ENCODE measurements at places on chromosomes 2 and 18.

DNA sequence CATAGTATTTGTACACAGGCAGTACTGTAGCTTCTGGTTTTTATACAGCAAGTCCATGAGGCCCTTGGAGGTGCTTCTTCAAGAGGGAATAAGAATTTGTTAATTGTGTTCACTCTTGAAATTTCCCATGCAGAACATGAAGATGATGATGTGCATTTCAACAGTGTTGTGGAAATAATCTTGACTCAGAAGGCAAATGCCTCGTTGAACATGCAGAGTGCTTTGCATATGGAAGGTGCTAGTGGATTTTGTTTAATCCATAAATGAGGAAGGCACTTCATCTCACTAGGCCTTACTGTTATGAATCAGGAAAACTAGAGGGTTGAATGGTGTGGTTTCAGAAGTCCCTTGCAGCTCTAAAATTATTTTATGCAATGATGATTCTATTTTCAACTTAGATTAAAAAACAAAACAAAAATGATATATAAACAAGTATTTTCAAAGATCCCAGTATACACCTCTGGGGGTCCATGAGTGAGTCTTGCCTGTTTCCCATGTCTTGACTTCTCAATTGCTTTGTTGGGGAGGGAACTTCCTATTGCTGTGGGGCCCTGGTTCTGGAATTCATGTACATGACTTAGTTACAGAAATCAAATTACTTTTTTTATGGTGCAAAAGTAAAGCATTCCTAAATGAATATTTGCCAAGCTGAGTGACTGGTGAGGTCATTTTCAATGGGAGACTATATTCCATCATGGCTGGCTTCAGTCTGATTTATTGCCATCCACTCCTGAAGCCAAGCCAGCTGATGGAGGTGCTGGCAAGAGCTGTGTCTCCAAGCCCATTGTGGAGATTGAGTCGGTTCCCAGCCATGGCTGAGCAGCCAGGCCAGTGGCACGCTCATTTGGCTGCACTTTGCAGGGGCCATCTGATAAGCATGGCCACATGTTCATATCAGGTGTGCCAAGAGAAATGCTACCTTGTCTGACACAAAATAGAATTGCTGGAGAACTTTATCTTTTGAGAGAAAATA is 56.5 kb downstream of the MGAT5 start:
- no peak for DNase-seq

- no peak for DNase-seq
Measured at GRCh38 chr2:57908736-57909161, 137.9 kb upstream of the VRK2 start.

DNA sequence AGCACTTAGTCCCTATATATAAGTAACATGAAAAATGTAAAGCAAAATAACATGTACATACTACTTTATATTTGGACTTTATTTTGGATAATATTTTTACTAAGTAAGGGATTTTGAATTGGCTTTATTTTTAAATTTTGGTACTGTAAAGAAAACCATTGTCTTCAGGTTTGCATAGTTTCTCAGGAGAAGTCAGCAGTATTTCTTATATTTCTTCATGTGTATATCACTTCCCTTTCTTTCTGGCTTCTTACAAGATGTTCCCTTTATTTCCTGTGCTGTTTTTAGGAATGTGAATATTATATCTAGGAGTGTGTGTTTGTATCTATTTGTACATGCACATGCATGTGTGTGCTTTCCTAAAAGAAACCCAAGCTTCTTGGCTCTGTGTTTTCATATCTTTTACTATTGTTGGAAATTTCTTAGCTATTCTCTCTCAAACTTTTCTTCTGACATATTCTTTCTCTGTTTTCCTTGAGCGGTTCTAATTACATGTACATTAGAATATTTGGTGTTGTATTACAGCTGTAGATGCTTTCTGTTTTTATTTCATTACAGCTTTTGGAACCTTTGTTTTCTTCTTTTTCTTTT is 1549.7 kb upstream of the ACVR2A start:
- DNase-seq = no peak

- no peak for DNase-seq
Measured at GRCh38 chr2:122955776-122956175, 1069.3 kb upstream of the CNTNAP5 start.

GRCh38 chr2:207655000-207655399 is 29.8 kb upstream of the METTL21A start:
- no peak for DNase-seq

DNA sequence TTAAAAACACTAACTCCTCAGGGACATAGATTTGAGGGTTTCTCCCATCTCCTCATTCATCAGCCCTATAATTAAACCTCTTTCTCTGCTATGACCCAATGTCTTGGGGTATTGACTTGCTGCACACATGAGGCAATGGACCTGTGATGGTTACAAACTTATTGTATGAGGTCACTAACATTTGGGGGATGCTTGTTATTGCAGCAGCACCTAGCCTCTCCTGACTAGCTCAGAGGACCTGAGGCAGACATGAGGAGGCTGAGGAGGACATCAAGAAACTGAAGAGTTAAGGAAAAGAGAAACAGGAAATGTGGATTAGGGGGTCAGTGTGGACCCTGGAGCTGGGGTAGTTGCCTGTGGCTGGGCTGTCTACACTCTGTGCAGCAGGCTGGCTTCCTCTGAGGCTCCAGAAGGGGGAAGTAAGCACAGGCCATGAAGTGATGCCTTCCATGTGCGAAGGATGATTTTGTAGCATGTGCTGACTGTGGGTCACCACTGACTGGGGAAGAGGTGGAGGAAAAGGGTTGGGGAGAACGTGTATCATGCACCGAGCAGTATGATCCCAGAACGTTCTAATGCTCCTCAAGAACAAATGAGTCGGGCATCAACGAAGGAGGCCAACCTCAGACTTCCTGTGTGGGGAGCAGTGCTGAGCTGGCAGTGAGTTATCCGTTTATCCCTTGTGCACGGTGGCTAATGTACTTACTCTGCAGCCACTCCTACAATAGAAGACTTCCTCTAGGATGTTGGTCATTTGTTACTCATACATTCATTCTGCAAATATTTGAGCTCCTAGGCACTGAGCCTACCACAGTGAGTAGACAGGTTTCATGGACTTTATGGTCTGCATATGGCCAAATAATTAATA is 42.1 kb upstream of the RFX8 start:
- no peak for DNase-seq

- DNase-seq = no peak
Measured at GRCh38 chr2:215881582-215881981, 131.8 kb downstream of the MREG start.

GRCh38 chr2:232994446-232994845 is 18.6 kb downstream of the NGEF start:
- no peak for DNase-seq

DNA sequence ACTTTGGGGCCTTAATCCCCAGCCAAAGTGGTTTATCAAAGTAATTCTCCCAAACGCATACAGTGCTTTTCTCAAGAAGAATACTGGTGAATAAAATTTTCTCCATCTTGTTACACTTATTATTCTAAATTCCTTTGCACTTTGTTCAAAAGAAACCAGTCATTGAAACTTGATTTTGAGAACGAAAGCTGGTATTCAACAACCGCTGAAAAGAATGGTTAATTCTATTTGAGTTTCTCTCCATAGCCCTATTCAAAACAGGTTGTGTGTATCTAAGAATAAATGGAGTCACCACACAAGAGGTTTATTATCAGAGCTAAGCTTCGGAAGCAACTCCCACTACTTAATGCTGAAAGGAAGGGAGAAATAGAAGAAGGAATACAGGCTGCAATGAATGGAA is 117.7 kb downstream of the C1D start:
- DNase-seq = no peak

DNA sequence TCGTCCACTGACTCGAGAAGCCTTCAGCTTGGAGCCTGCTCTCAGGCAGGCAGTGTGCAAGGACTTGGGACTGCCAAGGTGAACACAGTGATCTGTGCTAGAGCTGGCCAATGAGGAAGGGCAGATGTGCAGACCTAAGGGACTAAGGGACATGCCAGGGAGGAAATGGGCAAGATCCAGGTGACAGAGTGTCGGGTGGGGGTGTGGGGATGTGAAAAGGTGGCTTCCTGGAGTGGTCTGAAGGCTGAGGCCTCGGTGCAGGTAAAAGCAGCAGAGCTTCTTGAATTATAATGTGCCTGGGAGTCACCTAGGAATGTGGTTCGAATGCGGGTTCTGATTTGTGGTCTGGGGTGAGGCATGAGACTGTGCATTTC is 42.0 kb downstream of the STEAP3 start:
- DNase-seq = no peak

DNA sequence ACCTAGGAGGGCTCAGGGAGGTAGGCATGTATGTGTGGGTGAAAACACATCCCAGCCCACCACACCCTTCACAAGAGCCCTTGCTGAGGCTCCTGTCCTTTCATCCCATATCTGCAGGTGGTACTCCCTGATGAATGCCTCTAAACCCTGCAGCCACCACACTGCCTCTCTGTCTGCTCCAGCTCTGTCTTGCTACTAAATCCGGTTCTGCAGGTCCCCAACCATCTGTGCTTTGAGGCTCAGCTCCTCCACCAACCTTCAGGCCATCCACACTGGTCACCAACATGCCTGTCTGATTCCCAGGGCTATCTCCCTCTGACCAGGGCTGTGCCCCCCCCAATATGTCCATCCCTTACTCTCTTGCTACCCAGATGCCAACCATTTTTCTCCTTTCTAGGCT is 92.7 kb downstream of the BIN1 start:
- no peak for DNase-seq

DNA sequence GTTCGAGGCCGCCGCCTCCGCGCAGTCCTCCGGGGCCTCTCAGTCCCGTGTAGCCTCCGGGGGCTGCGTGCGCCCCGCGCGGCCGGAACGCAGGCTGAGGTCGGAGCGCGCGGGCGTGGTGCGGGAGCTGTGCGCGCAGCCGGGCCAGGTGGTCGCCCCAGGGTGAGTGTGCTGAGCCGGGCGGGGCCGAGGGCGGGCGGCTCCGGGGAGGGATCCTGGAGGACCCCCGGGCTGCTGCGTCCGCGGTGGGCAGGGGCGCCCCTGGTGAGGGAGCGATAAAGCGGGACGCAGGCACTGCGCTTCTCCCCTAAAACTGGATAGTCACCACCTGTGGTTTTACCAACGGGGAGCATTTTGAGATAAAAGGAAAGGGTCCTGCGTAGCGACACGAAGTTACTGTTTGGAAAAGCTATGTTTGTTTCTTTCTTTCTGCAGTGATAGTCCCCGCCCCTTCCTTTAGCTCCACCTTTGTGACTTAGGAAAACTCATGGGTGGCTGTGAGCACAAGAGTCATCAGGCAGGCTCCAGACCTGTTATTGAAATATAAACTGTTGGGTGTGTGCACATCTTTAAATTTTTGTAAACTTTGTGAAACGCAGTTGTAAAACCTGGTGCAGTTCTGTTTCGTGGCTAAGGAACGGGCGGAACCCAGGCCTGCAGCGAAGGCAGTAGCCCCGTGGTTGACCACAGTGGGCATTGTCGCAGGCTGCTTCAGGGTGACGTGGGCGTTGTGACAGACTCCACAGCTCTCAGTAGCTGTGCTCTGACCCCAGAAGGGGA is 687 bp downstream of the CTDP1 start:
- no peak for DNase-seq

- DNase-seq = no peak
Measured at GRCh38 chr2:99845296-99845695, 297.1 kb downstream of the AFF3 start.

- no peak for DNase-seq
Measured at GRCh38 chr2:18898271-18898670, 308.9 kb upstream of the NT5C1B start.

GRCh38 chr2:11659851-11660250 is 10.1 kb downstream of the NTSR2 start:
- no peak for DNase-seq

GRCh38 chr18:12543697-12544096 is 114.2 kb downstream of the SPIRE1 start:
- DNase-seq = no peak

- DNase-seq = no peak
Measured at GRCh38 chr18:51765606-51766360, 568.3 kb upstream of the MEX3C start.

- DNase-seq = no peak
Measured at GRCh38 chr2:100703213-100703612, 116.7 kb upstream of the NPAS2 start.

- no peak for DNase-seq
Measured at GRCh38 chr2:234690569-234691213, 193.8 kb upstream of the ARL4C start.

GRCh38 chr2:236577481-236578410 is 8.1 kb downstream of the ACKR3 start:
- DNase-seq = no peak

DNA sequence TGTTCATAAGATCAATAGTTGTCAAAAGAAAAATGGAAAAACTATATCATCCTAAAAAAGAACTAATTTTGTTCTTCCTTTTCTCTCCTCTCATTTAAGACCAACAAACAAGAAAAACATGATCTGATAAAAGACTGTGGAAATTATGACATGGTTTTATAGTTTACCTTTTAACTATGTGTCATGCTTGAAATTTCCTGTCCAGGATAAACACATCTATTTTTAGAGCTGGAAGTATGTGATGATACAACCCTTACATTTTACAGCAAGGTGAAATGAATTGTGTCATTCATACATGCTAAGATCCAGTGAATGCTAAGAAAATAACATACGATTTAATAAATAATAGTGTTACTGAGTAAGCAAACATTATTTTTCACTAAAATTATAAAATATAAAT is 89.9 kb downstream of the GULP1 start:
- DNase-seq = no peak

GRCh38 chr2:8926356-8926755 is 77.1 kb downstream of the MBOAT2 start:
- no peak for DNase-seq

GRCh38 chr2:29070526-29070925 is 3.8 kb downstream of the PCARE start:
- no peak for DNase-seq

DNA sequence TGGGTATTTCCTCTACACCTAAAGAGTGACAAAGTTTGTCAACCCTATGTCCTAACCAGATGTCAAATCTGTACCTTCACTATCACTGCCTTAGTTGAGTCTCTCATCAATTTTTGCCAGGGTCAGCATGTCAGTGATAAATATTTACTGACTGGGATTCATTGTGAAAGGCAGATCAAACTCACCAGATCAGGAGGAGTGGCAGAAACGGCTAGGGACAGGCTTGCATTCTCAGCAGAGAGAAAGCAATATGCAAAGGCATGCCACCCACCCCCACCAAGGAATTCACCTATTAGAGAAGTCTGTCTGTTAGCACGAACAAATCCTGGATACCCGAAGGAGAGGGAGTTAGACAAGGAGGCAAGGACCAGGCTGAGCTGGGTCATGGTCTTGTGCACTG is 62.6 kb downstream of the PTPN2 start:
- no peak for DNase-seq
